ENCODE measurements at places on chromosomes 3 and 15.

GRCh38 chr3:191026746-191027145, 164.3 kb upstream of the GMNC start:
- DNase-seq: no peak

DNA sequence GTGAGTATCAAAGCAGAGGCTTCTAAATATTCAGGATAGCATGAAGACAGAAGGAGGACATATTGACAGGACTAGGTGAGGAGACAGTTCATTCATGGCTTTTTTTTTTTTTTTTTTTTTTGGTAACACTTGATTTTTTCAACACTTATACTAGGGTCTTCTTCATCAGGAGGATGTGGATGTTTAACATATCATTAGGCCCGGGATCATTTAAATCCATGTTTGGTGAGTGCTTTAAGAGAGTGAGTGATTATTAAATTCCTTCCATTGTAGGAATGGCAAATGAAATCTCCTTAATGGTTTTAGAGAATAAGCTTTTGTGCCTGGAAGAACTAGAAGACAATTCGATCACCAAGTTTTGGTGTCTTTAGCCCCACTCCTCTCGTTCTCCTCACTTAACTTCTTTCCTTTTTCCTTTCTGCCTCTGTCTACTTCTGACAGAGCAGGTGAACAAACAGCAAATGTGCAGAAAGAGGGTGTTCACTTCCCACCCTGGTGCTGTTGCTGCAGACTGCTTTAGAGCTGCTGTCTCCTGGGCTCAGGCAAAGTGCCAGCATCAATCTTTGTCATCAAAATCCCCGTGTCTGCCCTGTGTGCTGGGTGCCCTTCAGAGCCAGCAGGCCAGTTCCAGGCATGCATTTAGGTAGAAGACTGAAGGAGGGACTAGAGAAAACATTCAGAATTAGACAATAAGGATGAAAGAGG, 35.6 kb upstream of the RAB11A start:
- no peak for DNase-seq

GRCh38 chr3:133248389-133248788, 151.5 kb upstream of the BFSP2 start:
- no peak for DNase-seq

GRCh38 chr3:168933614-168934013, 729.9 kb downstream of the MECOM start:
- DNase-seq: no peak

DNA sequence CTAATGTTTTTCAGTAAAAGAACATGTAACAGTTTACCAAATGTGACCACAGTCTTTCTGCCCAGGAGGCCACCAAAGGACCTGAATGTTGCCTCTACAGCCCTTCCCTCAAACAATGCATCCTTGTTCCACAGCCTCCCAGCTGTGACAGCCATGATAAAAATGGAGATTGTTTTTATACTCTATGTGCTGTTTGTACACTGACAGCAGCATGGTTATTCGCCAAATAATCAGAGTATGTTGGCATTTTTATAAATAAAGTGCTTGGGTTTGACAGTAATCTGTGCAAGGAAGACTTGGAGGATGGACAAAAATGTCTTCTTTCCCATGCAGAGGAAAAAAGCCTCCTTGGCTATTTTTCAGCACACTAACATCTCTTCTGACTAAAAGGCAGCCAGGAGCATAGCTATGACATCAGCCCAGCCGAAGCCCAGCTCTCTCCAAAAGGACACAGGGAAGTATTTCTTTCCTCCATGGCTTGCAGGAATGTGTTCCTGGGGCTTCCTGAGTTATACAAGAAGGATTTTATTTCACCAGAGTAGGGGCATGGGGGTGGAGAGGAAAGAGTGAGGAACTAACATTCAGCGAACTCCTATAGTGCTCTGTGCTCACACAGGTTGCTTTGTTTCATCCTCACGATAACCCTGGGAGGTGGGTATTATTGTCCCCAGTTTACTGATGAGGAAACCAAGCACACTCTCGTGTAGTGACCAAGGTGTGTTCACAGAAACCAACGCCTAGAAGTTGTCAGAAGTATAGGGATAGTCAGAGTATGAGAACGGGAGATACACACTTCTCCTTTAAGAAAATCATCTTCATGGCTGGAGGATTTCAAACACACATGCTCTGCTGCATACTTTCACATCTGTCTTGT, 339.7 kb downstream of the MECOM start:
- no peak for DNase-seq

DNA sequence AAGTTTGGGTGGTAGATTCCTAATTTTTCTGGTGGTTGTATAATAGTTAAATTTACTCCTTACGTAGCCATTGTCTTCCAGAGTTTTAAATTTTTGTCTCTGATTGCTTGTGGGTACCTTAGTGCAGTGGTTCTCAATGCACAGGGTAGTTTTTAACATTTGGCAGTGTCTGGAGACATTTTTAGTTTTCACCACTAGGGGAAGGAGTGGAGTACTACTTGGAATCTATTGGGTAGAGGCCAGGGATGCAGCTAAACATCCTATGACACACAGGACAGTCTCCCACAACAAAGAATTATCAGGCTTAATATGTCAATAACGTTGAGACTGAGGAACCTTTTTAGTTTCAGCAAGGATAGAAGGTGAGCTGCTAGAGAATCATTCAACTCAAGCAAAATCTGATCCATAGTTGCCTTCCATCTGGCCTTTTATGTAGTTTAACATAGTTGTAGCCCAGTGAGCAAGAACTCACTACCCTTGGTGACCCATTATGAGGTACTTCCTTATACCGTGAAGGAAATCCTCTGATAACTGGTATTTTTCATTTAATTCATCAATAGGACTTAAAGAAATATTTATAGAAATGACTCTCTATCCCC, 8.6 kb upstream of the STX19 start:
- no peak for DNase-seq

- DNase-seq: no peak
Observed at GRCh38 chr3:150797155-150797554, 34.2 kb upstream of the SIAH2 start.

- no peak for DNase-seq
Observed at GRCh38 chr3:195715583-195716266, 5.1 kb upstream of the MUC20 start.

DNA sequence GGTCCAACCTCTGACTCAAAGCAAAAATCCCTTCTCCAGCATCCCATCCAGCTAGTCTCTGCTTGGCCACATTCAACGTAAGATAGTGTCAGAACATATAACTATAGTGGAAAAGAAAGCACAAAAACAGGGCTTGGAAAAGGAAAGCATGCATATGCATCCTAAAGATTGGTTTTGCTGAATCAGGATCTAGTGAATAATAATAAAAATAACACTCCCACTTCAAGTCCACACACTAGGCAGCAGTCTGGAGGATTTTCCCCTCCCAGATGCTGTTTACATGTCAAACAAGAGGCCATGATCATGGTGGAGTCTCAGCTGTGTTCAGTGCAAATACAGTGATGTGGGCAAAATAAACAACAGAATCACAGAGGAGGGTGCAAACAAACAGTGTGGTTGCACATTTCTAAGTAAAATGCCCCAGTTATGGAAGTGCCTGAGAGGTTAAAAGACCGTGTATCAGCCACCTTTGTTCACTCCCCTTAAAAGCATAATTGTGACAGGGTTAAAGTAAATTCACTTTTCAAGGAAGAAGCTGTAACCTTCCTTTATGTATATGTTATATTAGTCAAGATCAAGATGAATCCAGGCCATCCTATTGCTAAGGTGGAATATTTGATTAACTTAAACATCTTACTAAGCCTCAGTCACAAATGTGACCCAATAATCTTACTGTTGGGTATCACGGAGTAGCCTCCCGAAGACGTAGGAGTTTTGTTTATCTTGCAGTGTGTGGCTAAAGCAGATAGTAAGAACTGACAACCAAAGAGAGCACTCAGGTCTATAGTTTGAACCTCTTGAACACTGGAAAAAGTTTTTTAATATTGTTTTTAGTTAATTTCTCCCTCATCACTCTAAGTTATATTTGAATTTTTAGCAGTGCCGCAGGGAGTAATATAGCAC, 424.5 kb downstream of the SOX2 start:
- no peak for DNase-seq

- no peak for DNase-seq
Observed at GRCh38 chr3:182637350-182638110, 155.8 kb upstream of the ATP11B start.

- peak; percentile 69 for DNase-seq
Observed at GRCh38 chr15:89556413-89557262, 18.6 kb upstream of the TICRR start.

DNA sequence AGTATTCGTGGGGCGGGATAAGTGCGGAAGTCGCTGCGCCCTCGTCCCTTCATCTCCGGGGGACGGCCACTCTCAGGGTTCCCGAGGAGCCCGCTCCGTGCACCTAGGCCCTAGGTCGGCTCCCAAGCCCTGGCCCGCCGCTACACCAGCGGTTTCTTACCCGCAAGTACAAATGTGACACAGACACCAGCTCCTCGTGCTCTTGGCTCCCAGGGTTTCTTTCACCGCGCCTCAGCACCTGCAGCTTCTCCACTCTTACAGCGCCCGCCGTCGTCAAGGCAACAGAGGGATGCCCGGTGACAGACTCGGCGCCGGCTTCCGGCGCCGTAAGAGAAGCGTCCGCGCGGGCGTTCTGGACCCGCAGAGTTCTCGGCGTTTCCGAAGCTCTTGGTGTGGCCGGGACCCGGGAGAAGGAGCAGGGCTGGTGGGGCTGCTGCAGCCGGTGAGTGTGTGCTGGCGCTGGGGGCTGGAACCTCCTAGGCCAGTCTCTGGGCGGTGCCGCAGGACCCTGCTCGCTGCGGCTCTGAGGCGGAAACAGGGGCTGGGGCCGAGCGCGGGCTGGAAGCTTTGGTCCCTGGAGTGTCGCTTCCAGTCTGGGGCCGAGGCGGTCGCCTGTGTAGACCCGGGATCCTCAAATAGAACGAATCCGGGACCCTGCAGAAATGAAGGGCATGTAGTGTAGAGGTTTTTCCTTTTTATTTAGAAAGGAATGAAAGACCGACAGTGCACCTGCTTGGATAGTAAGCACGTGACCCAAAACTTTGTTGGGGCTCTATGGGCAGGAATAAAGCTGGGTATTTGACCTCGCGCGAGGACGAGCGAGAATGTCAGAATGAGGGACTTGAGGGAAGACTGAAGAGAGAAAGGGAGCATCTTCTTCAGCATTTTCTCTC, 155.4 kb upstream of the GOLGA6L4 start:
- no peak for DNase-seq

- no peak for DNase-seq
Observed at GRCh38 chr15:92907896-92908712, 8.0 kb downstream of the CHD2 start.

GRCh38 chr3:45756055-45756454, 40.3 kb downstream of the SLC6A20 start:
- DNase-seq: no peak

DNA sequence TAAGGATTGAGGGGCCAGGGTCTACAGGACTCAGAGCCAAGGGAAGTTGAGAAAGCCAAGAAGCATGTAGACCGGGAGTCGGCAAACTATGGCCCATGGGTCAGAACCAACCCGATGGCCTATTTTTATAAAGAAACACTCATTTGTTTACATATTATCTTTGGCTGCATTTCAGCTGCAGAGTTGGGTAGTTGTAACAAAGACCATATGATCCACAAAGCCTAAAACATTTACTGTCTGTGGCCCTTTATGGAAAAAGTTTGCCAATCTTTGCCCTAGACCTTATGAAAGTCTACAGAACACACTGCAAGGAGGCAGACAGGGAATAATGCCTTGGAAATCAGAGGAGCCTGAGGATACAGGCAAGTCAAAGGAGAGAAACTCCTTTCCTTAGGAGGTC, 63.2 kb upstream of the MNS1 start:
- peak; percentile 33 for DNase-seq

All from smooth muscle cell of the brain vasculature (primary cell).